CD8-positive, alpha-beta T cell (primary cell): ENCODE measurements at places on chromosomes 16 and 17.

DNA sequence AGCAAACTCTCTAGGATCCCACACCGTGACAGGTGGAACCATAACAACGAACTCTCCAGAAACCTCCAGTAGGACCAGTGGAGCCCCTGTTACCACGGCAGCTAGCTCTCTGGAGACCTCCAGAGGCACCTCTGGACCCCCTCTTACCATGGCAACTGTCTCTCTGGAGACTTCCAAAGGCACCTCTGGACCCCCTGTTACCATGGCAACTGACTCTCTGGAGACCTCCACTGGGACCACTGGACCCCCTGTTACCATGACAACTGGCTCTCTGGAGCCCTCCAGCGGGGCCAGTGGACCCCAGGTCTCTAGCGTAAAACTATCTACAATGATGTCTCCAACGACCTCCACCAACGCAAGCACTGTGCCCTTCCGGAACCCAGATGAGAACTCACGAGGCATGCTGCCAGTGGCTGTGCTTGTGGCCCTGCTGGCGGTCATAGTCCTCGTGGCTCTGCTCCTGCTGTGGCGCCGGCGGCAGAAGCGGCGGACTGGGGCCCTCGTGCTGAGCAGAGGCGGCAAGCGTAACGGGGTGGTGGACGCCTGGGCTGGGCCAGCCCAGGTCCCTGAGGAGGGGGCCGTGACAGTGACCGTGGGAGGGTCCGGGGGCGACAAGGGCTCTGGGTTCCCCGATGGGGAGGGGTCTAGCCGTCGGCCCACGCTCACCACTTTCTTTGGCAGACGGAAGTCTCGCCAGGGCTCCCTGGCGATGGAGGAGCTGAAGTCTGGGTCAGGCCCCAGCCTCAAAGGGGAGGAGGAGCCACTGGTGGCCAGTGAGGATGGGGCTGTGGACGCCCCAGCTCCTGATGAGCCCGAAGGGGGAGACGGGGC, 1.3 kb downstream of the SPN start:
- DNase-seq, result no peak

DNA sequence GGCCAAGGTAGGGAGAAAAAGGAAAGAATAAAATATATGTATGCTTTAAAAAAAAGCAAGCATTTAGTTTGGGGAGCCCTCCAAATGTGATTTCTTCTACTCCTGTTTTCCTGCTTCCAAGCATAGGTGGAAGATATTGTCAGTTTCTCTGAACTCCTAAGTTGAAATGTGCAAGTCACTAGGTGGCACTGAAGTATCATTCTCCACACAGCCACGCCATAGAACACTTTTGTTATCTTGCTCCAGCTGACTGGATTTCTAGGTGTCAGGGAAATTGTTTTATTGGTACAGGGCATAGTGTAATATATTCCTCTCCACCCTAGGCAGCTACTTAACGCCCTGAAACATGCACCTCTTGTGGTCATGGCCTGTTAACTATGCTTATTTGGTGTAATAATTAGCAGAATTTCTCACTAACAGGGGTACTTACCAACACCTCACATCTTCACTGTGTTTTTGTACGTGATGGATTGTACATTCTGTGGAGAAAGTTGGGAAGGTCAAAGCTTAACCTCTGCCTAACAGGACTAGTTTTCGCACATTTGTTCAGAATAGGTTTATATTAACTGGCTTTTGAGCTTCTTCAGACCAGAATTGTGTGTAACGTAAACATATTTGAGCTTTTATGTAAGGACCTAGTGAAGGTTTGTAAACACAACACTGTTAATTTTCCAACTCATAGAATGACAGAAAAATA, 69.3 kb downstream of the FTO start:
- no peak for DNase-seq

DNA sequence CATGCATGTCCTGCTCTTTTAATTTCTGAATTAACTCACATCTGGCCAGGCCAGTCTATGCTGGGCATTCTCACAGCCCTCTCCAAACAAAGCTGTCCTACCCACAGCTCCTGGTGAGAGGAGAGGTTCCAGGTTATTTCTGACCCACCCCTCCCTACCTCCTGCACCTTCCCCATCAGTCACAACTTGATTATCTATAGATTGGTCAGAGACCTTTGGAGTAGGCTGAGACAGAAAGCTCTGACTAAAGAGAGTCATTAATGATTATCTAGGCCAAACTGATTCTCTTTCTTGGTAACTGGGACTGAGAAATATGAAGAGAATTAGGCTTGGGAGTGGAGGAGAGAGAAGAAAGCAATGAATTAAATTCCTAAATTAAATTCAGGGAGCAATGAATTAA, 1.4 kb upstream of the KRT222 start:
- no peak for DNase-seq

- no peak for DNase-seq
These were observed 43.2 kb downstream of the SNX20 start for GRCh38 chr16:50637716-50638602.

GRCh38 chr17:18851201-18851600, 6.7 kb upstream of the PRPSAP2 start:
- DNase-seq, result no peak

GRCh38 chr17:81457401-81457800, 55.2 kb downstream of the ACTG1 start:
- no peak for DNase-seq

DNA sequence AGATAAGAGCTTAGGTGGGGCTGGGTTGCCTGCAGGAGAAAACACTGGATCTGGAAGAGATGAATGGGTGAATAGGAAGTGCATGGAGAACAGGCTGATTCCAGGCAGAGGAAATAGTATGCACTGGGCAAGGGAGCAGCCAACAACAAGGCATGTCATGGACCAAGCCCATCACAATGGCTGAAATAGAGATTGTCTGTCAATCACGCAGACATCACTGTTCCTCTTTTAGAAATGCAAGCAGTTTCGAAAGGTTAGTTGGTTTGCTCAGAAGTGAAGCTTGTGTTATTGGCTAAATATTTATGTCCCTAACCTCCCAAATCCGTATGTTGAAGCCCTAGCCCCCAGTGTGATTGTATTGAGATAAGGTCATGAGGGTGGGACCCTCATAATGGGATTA, 621.7 kb upstream of the CDH11 start:
- DNase-seq, result no peak

- no peak for DNase-seq
These were observed 41.7 kb downstream of the SMPD3 start for GRCh38 chr16:68406458-68407152.

- DNase-seq, result peak; percentile 73
These were observed 5.6 kb downstream of the PNPO start for GRCh38 chr17:47946929-47947397.

DNA sequence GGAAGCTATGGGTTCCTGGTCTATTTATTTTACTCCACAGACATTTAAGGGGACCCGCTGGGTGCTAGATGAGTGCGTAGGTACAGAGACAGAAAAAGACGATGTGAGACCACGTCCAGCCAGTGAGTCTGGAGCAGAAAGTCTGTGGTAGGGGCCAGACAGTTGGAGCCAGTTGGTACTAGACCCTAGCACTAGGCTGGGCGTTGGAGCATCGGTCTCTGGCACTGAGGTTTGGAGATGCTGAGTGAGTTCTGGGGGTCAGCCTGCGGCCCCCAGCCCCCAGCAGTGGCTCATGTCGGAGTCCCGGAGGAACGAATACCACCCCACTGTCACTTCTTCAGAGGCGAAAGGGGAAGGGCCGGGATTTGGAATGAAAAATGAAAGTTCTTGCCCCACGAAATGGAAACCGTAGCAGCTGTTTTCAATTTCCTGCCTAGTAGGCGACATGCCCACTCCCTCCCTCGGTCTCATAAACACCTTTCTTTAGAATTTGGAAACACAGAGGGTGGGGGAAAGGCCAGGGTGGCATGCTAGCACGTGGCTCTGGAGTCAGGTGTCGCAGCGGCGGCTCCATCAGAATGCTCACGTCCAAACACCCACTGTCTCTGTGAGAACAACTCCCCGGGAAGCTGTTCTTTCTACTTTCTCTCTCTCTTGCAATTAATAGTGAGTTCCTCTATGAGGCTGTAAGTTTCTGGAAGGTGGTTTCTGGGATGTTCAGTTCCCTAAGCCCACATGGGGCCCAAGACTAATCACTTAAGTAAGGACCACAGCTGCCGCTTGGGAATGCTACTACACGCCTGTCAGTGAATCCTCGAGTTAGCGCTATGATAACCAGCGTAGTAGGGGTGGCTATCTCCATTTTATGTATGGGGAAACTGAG, 96.8 kb downstream of the IRF8 start:
- no peak for DNase-seq

- DNase-seq, result no peak
These were observed 44.4 kb downstream of the MAP1LC3B start for GRCh38 chr16:87436225-87437172.

DNA sequence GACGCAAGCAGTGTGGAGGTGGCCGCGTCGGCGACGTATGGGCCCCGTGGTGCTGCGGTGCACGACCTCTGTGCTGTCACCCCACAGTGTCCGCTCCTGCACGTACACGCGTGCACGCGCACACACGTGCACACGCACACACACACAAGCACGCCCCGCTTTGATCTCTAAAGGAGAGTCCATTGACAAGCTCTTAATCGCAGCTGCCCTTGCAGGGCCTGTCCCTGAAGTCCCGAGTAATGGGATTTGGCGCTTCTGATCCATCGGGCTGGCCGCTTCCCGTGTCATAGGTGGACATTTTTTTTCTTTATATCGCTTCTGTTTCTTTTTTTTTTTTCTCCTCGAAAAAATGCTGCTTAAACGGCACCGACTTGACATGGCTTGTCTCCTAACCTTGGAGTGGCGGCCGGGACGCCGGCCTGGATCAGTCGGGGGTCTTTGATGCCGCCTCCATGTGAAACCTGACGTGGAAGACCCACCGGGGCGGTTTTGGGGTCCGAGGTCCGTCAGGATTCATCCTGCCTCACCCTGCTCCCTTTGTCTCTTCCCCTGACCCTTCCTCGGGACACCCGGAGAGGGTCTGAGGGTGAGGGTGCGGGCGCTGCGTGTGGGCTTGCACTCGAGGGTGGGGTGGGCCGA, 8.3 kb upstream of the AXIN1 start:
- no peak for DNase-seq

GRCh38 chr17:33642002-33642401, 348.9 kb upstream of the ASIC2 start:
- no peak for DNase-seq

GRCh38 chr16:56469748-56470147, 18.4 kb downstream of the OGFOD1 start:
- no peak for DNase-seq

DNA sequence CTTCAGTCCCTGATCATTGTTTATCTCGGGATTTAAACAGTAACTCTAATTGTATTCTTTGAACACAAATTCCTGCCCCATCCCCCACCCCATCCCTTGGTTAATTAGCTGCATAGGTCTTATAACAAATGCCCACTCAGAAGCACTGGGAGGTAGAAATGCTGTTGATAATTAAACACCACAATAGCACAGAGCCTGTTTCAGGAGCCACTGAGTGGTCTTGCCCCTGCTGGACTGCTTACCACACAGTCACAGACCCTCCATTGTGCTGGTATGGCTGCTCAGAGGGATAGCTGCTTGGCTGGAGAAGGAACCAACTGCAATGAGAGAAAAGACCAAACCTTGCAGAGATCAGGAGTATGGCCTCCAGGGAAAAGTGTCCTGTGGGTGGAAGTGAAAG, 214.1 kb downstream of the ANKFN1 start:
- no peak for DNase-seq

GRCh38 chr16:89143911-89144675, 27.5 kb upstream of the CDH15 start:
- no peak for DNase-seq

DNA sequence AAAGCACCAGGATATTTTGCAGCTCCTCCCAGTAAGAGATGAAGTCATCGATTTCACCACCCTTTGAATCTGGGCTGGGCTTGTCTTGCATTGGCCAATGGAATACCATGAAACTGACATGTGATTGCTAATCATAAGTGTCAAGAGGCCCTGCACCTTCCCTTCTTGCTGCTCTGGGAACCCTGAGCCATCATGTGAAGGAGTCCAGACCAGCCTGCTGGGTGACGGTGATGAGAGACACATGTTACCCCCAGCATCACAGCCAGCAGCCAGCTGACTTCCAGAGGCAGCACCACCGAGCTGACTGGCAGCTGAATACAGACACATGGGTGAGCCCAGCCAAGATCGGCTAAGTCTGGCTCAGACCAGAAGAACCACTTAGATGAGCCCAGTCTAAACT, 43.6 kb upstream of the CACNG4 start:
- DNase-seq, result no peak

GRCh38 chr17:10327640-10328039, 45.2 kb downstream of the MYH13 start:
- DNase-seq, result peak; percentile 54

- no peak for DNase-seq
These were observed 148.1 kb downstream of the KCNJ2 start for GRCh38 chr17:70317421-70317820.

- DNase-seq, result peak; percentile 73
These were observed 19.1 kb downstream of the OSBPL7 start for GRCh38 chr17:47802341-47803022.

GRCh38 chr17:49985310-49985990, 9.6 kb downstream of the DLX3 start:
- DNase-seq, result no peak

DNA sequence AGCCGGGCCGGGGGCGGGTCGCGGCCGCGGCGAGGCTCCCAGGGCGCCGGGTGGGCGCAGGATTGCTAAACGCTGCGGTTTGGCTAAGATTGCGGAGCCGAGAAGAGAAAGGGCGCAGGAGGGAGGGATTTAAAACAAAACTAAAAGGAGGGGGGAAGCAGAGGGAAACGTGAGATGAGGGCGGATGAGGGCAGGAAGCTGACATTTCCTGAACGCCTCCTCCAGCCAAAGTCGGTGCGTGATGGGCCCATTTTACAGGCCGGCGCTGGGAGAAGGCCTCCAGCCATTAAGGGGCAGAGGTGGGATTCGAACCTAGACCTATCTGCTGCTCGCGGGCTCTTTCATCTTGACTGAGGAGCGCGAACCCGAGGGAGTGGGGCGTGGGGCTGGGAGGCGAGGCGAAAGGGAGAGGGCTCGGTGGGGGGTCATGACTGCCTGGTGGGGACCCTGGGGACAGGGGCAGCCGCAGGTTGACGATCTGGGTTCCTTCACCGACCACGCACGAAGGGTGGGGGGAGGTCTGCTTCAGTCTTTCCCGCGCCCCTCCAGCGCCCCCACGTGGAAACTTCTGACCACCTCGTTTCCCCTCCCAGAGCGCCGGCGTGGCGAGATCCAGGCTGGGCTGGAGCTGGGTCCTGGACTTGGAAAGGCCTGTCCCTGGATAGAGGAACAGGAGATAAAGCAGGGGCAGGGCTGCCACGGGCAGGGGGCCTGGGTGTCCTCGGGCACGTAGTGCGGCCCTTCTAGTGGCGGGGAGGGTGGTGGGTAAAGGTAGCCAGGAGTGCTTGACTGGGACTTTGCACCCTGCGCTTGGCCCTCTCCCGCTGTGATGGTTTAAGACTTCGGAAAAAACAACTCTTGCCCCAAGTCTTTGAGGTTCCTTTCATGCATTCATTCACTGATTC, 3.8 kb upstream of the TAC4 start:
- DNase-seq, result peak; percentile 78

- DNase-seq, result no peak
These were observed 109.2 kb downstream of the CCT6B start for GRCh38 chr17:34851961-34852540.
